ENCODE measurements at places on chromosomes 7 and 10.

DNA sequence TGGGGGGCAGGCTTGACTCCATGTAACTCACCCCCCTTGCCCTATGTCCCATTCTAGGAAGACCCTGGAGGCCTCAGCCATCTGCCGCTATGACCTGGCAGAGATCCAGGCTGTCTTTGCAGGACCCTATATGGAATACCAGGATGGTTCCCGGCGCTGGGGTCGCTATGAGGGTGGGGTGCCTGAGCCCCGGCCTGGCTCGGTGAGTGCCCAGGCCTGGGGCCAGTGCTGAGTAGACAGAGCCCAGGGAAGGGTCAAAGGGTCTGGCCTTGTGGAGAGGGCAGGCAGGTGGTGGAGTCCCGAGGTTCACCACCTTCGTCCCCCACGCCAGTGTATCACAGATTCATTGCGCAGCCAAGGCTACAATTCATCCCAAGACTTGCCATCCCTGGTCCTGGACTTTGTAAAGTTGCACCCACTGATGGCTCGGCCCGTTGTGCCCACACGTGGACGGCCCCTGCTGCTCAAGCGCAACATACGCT is 7.5 kb downstream of the MRPL43 start:
- no peak for DNase-seq

DNA sequence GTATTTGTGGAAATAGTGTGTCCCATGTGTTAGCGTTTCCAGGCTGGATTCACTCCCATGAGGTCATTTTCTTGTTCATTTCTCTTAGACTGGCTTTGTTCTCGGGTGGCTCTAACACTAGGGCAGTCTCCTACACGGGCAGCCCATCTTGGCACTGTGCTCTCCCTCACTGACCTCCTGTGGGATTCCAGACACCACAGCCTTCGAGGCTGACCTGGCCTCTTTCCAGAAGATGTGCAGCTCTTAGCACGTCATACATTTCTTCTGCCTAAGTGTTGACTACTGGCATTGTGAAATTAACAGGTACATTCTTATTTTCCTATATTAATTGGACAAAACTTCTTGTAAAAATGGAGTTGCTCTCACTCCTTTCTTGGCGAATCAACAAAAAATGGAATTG is 72.8 kb downstream of the INSYN2A start:
- DNase-seq = no peak

- no peak for DNase-seq
Measured at GRCh38 chr7:157139810-157140510, 1.2 kb downstream of the UBE3C start.

GRCh38 chr7:188727-189500 is 3.5 kb upstream of the FAM20C start:
- DNase-seq = no peak

DNA sequence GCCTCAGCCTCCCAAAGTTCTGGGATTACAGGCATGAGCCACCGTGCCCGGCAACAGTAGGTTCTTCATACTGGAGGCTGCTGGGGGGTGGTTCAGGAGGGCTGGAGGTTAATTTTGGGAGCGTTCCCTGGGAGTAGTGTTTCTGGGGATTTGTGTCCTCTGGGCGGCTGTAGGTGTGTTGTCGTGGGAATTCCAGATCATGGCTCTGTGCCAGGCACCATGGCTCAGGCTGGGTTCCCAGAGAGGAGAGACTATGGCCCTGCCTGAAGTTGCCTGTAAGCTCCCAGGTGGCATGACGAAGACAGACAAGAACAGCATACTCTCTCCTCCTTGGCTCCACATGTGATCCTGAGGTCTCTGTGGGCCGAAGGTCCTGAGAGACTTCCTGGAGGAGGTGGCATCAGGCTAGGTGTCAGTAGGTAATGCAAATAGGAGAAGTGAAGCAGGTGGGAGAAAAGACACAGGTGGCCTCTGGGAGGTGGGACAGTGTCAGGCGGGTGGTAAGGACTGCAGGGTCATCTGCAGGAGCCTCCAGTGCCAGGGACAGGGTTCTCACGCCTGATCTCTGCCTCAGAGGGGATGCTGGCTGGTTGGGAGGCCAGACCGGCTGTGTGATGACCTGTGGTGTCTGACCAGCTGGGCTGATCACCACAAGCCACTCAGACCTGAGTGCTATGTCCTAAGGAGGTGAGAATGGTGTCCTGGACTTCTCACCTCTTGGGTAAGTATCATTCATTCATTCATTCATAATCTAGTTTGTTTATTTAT is 18.7 kb downstream of the CLIP2 start:
- DNase-seq = no peak

GRCh38 chr10:68813559-68813958 is 13.8 kb upstream of the STOX1 start:
- DNase-seq = no peak

DNA sequence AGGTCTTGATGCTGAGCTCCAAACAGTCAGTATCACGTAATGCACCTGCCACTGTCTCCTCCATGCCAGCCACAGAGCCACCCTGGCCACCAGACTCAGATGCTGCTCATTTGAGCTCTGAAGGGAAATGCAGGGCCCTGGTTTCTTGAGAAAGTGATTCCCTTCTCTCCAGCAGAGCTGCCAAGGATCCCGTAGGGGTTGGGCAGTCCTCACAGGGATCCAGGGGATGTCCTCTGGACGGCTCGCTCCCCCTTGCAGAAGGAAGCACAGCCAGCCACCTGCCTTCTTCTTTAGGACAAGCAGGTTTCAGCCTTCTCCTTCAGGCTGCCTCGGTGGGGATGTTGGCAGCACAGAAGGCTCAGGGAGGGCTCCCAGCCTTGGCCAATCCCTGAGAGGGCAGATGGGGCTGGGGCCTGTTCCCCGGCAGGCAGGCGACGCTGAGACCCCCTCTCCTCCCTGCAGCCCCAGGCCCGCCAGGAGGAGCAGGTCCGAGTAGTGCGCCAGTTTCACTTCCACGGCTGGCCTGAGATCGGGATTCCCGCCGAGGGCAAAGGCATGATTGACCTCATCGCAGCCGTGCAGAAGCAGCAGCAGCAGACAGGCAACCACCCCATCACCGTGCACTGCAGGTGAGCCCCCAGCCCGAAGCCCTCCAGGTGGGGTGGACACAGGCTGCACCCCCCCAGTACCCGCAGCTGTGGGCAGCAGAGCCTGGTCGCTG is 48.9 kb downstream of the MKI67 start:
- DNase-seq = no peak
